AG09309 (cell line): ENCODE measurements at places on chromosomes 7 and 10.

- DNase-seq = no peak
These were observed 45.9 kb downstream of the SGMS1 start for GRCh38 chr10:50577681-50578350.

- no peak for DNase-seq
These were observed 200.8 kb downstream of the ADRA2A start for GRCh38 chr10:111277661-111278060.

DNA sequence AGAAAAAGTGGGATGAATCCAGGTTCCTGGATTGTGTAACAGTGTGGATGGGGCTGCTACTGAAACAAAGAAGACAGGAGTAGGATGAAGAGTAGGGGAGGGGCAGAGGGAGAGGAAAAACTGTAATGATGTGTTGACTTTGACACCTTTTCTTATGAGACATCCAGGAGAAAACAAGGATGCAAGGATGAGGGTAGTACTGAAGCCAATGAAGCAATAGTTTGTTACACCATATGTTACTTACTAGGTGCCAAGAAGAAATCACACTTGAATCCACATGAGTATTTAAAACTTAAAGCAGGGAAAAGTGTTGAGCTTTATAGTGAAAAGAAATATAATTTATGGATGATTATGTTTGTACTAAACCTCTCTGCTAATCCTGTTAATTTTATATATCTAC lies 420.6 kb downstream of the ARL4A start:
- no peak for DNase-seq

DNA sequence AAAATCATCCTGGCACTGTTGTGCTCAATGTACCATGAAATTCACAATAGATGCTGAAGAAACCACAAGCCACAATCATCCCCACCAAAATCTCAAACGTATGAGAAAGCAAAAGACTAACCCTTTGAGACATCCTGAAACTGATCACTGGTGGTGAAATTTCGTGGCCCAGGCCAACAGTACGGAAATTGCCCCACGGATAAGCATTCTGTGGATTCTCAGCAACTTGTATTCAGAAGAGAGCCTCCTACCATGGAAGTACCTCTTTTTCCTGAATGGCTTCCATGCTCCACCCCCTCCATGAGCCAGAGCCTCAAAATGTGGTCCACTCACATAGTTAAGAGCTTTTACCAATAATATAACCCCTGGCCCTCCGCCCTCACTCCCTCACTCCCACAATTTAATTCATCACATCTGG lies 163.9 kb upstream of the AUTS2 start:
- peak; percentile 14 for DNase-seq

- no peak for DNase-seq
These were observed 62.1 kb upstream of the AQP1 start for GRCh38 chr7:30849565-30849964.

DNA sequence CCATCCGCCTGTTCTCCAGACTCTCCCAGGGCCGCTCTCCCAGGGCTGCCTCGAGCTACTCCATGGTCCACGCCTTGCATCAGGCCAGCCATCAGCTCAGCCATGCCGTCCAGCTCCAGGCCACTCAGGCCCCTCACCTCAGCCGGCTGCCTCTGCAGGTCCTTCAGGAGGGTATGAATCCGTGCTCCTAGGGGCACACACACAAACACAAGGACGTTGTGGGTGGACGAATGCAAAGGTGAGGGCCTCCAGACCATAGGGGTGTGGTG lies 449.4 kb downstream of the PTPRN2 start:
- no peak for DNase-seq

DNA sequence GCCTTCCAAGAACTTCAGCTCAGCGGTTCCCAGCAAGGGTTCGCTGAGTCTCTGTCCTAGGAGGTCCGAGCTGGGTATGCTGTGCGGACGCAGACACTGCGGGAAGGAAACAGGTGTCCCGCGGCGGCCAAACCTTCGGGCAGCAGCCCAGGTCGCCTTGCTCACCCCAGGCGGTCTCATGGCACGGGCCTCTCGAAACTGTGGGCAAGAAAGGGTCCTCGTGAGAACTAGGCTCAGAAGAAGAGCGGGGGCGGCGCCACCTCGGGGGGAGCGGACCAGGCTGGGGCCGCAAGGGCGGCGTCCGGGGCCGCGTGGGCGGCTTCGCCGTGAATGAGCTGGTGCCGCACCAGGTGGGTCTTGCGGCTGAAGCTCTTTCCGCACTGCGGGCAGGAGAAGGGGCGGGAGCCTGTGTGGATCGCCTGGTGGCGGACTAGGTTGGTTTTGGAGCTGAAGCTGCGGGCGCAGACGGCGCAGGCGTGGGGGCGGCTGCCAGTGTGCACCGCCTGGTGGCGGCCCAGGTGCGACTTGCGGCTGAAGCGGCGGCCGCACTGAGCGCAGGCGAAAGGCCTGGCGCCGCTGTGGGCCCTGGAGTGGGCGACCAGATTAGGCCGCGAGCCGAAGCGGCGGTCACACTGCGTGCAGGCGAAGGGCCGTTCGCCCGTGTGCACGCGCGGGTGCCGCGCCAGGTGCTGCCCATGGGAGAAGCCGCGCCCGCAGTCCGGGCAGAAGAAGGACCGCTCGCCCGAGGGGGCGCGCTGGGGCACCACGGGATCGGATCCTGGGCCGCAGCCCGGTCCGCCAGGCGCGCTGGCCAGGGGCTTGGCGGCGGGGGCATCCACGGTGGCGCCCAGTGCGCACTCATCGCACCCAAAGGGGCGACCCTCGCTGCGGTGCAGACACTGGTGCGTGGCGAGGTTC lies 8.6 kb downstream of the ZNF467 start:
- no peak for DNase-seq

DNA sequence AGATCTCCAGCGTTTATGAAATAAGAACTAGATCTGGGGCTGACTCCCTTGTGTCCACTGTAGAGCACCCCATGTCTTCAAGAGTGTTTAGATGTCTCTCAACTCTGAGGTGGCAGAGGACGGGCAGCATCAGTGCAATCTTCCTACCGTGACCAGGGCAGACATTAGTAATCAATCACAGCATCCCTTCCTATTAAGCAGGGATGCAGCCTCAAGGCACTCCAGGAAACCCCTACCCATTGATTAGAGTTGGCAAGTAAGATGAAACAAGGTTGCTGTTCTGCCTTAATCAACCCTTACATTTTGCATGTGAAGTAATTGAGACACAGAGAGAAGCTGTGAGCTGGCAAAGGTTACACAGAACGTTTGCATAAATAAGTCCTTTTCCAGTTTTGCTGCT lies 283.7 kb upstream of the ZMIZ1 start:
- DNase-seq = no peak

DNA sequence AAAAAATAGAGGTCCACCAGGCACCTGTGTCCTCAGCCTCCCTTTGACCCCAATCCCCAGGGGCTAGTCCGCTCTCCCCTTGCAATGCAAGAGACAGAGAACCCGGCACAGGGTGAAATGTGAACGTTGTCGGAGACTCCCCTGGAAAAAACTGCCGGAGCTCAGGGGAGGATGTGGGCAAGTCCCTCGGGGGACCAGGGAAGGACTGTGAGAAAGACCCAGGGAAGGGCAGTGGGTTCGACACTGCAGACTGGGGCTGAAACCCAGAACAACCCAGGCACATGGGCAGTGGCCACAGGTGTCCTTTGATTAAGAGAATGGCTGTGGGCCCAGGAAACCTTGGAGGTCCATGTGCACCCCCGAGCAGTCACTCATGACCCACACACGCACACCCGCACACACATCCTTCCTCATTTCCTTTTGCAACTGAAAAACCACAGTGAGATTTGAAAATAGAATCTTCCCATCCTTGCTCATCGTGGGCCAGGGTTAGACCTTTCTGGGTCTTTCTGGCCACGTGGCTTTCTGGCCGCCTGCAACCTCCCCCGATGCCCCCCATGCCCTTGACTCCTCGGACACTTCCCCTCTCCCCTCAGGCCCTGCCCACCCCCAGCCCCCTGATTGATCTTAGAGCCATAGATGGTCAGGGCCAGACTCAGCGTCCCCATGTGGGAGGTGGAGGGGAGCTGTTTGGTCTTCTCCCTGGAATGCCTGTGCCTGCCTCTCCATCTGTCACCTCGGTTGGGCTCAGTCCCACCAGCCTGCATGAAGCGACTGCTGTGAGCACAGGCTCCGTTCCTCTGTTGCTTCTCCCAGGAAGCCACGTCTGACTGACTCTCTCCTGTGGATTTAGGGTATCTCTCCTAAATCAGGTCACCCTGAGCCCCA lies 7.9 kb downstream of the LAT2 start:
- no peak for DNase-seq

GRCh38 chr7:83415840-83416239 lies 233.1 kb downstream of the SEMA3E start:
- no peak for DNase-seq

DNA sequence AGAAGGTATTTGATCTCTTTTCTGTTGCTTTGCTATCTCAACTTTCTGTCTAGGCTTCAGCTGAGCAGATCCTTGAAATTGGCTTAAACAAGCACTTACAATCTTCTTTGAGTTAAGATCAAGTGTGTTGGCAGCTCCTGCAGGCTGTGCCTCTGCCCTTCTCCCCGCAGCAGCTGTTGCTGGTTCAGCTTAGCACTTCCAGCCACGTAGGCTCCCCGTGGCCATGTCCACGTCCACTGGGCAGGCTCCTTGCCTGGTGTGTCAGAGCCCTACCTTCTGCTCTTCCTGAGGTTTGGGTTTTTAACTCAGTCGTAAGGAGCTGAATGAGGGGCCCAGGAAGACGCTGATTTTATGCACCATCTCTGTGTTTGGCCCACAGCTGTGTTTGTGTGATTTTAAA lies 47.2 kb downstream of the CAMK1D start:
- no peak for DNase-seq

DNA sequence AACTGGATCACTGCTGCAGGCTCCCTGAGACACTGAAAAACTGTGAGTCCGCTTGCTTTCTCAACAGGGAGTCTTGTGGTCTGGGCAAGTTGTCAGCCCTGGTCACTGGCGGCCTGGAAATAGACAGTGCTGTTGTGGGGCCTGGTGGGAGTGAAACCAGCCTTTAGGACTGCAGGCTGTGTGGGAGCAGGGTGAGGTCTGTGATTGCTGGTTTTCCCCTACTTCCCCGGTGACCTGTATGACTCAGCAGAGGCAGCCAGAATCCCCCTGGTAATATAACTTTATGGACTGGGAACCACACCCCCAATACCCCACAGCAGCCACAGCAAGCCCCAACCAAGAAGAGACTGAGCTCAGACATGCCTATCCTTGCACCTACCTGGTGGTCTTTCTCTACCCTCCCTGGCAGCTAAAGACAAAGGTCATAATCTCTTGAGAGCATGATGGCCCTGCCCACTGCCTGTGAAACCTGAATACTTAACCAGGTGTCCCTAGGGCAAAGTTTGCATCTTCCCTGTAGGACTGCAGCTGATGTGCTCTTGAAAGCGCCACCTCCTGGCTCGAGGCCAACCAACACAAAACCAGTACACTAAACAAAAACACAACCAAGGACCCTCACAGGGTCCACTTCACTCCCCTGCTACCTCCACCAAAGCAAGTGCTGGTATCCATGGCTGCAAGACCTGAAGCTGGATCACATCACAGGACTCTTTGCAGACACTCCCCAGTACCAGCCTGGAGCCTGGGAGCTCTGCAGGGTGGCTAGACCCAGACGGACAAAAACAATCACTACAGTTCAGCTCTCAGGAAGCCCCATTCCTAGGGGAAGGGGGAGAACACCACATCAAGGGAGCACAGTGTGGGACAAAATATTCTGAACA lies 7.2 kb upstream of the ADAM22 start:
- DNase-seq = no peak

GRCh38 chr7:151735186-151735850 lies 141.6 kb downstream of the PRKAG2 start:
- no peak for DNase-seq

GRCh38 chr7:99090771-99091542 lies 53.0 kb downstream of the SMURF1 start:
- no peak for DNase-seq

GRCh38 chr10:43348511-43349312 lies 22.7 kb upstream of the FXYD4 start:
- DNase-seq = peak; percentile 37

DNA sequence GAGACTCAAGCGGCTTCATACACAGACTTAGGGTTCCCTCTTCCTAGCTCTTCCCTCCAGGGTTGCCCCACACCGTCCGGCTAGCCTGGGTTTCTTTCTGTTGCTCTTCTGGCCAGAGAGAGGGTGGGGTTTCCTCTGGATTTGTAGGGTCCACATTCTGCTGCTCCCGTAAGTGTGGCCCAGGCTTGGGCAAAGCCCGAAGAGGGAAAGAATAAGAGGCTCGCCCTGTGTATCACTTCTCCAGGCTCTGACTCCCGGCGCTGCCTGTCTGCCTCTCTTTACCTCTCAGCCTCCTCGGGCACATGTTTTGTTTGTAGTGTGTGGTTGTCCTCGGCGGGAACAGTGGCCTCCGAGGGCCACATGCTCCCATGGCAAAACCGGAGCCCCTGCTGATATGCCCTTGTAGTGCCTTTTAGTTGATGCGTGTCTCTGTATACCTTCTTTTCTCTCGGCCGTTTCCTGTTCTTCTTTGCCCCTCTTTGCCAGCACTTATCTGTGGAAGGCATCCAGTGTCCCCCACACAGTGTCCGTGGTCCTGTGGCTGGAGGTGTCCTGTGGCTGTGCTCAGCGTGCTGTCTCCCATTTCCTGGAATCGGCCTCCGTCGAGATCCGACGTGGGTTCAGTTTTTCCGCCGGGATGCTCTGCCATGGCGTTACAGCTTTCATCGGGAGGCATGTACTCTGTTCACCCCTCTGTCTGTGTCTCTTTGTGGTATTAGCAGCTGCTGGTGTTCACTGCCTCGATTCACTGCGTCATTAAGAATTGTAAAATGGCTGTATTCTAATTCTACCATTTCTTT lies 102.9 kb downstream of the INPP5A start:
- DNase-seq = no peak

- no peak for DNase-seq
These were observed 547.8 kb upstream of the IGFBP3 start for GRCh38 chr7:46468753-46469356.

GRCh38 chr7:37416378-37417106 lies 32.1 kb downstream of the ELMO1 start:
- no peak for DNase-seq
